Sigmoid colon (tissue), 7 donors: ENCODE measurements at places on chromosomes 6 and 20. TPM values are rescaled to one million over a fixed set of nuclear protein-coding genes. Genes with fewer than 3 reads are reported as not detected.

The OTOR gene
- total RNA-seq: not detected

The SSTR4 gene
- total RNA-seq: not detected

The ENPP1 gene
- 3.6 TPM for total RNA-seq

GRCh38 chr6:3957321-3957720 lies 108.1 kb downstream of the FAM50B start:
- no peak for DNase-seq

The BPIFB3 gene
- not detected for total RNA-seq

The CGA gene
- total RNA-seq: not detected

The NRN1 gene
- 6.4 TPM for total RNA-seq

DNA sequence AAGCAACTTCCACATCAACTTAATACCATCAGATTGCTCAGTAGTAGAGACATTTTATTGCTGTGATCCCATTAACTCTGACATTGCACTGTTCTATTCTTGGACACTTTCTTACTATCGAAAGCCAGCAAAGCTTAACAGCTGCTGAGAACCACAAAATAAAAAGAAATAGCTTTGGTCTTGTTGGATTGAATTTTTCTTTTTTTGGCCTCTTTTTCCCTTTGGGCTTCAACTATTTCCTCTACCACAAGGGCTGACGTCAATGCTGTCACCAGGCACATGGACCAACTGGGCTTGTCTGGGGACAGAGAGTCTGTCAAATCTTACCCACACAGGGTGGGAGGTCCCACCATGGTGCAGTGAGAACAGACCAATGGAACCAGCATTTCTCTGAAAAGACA lies 63.4 kb upstream of the ENPP5 start:
- DNase-seq: no peak

DNA sequence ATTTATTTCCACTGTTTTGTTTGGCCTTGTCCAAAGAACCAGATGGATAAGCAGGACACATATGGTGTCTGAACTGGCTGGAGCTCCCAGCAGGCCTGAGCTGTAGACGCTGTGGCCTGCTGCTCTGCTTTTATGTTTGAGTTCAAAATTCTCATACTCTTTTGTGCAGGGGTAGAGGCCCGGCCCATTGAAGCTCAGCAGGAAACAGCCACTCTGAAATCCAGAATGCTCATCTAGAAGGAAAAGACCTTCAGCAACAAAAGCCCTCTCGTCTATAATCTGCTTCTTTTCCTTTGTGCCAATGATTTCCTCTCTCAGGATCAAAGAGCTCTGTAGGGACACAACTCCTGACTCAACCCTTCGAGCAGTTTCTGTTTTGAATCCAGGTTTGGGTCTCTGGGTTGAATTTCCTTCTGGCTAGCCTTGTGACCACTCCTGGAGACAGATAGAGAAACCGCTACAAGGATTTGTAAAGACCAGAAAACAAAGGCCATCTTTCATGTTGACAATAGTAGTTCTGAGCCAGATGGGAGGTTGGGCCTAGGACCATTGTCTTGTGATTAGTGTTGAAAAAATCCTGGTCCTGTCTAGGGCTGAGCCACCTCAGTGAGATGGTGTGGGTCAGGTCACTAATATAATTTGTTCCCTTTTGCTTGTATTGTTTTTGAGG lies 446.7 kb downstream of the BCKDHB start:
- no peak for DNase-seq

The KCNB1 gene
- total RNA-seq: 20.6 TPM
